MCF 10A (cell line): ENCODE measurements at places on chromosomes 2 and 18. TPM values are rescaled to one million over a fixed set of nuclear protein-coding genes. Genes with fewer than 3 reads are reported as not detected.

POTEI gene
- not detected in 2 replicates for total RNA-seq

ADAM17 gene
- 44.3 and 47.3 TPM in 2 replicates for total RNA-seq

SH3BP4 gene
- 57.6 and 59.7 TPM in 2 replicates for total RNA-seq

SPATA3 gene
- total RNA-seq, result not detected in 2 replicates

DNA sequence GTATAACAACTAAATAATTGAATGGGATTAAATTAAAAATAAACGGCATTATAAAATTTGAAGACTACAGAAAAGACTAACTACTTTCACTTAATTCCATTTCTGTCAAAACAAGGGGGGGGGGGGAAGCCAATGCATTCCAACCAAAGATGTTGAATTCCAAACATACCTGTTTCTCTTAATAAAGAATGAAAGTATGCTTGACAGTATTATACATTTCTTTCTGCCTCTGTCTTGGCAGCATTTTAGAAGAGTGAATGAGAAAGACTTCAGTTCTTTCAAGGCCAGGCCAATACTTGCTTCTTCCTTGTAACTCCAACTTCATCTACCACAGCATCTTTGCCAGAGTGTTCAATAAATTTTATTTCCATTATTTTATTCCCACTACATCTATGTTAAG, 65.9 kb downstream of the PDE11A start:
- DNase-seq, result no peak

DNA sequence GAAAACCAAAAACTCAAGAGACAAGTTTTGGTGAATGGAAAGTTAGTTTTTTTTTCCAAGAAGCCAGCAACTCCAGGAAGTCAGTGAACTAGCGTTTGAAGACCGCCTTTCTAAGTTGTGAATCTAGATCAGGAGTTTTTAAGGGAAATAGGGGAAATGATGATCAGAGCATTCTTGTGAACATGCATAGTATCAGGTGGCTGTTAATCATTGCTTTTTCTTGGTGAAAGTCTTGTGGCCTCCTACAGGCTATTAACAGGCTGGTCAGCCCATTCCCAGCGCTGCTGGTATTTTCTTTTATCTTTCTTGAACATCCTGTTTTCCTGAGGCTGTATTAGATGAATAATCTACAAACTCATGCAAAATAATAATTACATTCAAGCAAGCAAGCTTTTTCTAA, 155.8 kb downstream of the PTPRM start:
- DNase-seq, result no peak

GRCh38 chr18:7735626-7736175, 168.6 kb downstream of the PTPRM start:
- DNase-seq, result no peak

- no peak for DNase-seq
Measured at GRCh38 chr2:170533156-170533555, 182.0 kb upstream of the SP5 start.
